ENCODE measurements at places on chromosomes 16 and 17.

DNA sequence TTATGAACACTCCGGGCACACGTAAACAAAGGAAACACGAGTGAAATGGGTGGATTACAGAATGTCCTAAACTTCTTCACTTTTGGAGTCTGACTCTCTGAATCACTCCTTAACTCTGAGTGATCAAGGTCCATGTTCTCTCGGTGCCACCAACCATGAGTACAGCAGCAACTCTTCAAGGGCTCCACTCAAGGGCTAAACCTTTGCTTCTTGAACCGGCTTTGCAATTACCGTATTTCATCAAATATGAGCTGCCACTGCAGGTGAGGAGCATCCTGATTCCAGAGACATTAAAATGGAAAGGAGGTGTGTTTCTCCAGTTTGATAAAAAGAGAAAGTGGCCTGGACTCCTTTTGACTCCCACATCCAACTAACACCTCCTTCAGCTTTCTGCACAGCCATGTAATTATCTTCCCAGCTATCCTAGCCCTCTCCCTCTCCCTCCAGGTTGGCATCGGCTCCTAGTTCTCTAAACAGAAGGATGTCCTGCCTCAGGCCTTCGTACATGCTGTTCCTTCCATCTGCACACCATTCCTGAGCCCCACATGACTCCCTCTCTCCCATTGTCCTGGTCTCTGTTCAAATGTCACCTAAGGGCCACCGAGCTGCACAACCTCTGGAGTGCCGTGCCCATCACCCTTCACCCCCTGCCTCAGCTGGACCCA lies 61.4 kb downstream of the ZDHHC7 start:
- no peak for DNase-seq

- no peak for DNase-seq
Measured at GRCh38 chr16:11565665-11566064, 21.1 kb downstream of the LITAF start.

DNA sequence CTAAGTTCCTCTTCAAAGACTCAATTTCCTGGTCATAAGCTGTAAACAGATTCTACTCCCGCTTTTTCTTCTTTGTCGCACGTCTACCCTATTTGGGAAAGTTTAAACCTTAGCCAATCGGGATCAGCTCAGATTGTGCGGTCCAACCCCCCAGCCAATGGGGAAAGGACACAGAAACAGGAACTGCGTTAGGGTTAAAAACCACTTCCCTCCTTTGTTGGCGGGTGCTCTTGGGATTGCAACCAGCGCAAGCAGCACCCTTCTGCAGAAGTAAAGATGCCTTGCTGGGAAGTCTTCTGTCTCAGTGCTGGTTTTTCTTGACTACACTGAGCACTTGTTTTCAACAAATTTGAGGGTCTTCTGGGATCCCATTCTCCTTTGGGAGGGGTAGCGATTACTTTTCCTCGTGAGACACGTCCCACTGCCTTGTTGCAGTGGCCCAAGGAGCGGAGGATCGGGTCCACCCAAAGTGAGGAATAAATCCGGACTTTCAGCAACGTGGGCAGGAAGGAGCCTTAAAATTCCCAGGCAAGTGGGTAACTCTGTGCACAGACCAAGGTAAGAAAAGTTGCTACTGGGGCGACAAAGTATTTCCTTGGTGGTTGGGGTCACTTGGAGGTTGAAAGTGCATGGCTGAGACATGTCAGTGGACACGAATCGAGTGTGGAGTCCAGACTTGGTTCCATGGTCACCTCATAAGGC lies 1.0 kb upstream of the YPEL3 start:
- DNase-seq: no peak

GRCh38 chr17:36008998-36009665 lies 7.8 kb upstream of the CCL15 start:
- DNase-seq: peak; percentile 10

- DNase-seq: peak; percentile 89
Measured at GRCh38 chr17:36629252-36629847, 28.0 kb downstream of the MRM1 start.

DNA sequence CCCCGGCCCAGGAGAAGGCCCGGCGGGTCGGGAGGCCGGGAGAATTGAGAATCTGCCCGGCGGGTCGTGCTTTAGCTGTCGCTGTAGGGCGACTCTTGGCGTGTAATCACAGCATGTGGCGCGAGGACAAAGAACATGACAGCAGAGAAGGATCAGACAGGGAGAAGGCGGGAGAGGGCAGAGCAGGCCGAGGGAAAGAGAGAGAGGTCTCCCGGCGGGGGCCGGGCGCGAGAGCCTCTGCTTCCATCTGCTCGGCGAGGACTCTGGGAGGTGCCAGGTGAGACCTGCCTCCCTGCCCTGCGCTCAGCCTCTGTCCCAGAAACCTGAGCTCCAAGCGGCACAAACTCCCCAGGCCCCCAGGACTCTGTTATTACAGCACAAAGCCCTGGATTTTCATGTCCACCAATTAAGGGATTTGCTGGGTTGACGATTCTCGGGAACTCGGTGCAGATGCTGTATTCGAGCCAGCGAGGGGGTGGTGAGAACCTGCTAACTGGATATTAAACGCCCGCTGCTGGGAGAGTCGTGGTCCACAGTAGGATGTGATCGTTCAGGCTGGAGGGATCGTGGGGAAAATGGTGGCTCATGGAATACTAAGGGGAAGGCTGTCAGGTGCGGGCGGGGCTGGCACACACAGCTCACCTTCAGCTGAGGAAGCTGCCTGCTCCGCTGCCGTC lies 172.0 kb upstream of the CIBAR2 start:
- DNase-seq: no peak

- DNase-seq: no peak
Measured at GRCh38 chr16:15648135-15648730, 1.8 kb upstream of the NDE1 start.

DNA sequence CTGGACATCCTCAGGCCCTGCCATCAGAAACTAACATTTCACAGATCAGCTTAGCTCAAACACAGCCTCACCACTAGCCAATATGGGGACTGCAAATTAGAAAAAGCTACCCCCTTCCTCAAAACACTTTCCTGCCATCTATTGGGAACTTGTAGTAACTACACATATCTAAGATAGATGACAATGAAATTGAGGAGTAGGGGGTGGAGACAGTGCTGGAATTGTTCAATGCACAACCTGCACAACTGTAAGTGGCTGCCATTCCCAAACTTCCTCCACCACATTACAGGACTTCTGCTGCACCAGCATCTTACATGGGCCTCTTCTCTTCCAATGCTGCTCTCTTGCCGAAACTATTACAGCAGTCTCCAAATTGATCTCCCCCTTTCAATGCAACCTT lies 21.9 kb downstream of the AIPL1 start:
- peak; percentile 54 for DNase-seq

- DNase-seq: no peak
Measured at GRCh38 chr16:56424404-56424764, 961 bp downstream of the AMFR start.

All from SK-N-SH (cell line).